Activated T-cell treated with anti-CD3 and anti-CD28 coated beads, Interleukin-2, amount 50 U/mL, for 4 hours (primary cell): ENCODE measurements at places on chromosomes 13 and 19.

- no peak for DNase-seq
These were observed 480.0 kb downstream of the ZNF536 start for GRCh38 chr19:30852168-30852567.

DNA sequence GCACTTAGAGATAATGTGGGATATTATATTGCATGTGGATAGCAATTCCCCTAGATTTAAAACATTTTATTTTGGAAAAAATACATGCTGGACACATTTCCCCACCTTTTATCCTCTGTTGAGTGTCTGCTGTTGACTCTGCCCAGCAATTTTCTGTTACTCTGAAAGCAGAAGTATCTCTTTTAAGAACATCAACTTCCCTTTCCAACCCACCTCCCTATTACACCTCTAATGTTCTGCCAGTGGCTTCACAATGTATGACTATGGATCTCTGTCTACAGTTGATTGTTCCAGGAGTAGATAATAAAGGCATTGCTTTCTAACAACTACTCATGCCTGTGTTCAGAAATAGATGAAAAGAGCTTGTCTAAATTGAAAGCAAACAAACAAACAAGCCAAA, 754.8 kb upstream of the SLITRK6 start:
- DNase-seq: no peak

- DNase-seq: no peak
These were observed 253.7 kb downstream of the KCTD12 start for GRCh38 chr13:76632401-76633044.

DNA sequence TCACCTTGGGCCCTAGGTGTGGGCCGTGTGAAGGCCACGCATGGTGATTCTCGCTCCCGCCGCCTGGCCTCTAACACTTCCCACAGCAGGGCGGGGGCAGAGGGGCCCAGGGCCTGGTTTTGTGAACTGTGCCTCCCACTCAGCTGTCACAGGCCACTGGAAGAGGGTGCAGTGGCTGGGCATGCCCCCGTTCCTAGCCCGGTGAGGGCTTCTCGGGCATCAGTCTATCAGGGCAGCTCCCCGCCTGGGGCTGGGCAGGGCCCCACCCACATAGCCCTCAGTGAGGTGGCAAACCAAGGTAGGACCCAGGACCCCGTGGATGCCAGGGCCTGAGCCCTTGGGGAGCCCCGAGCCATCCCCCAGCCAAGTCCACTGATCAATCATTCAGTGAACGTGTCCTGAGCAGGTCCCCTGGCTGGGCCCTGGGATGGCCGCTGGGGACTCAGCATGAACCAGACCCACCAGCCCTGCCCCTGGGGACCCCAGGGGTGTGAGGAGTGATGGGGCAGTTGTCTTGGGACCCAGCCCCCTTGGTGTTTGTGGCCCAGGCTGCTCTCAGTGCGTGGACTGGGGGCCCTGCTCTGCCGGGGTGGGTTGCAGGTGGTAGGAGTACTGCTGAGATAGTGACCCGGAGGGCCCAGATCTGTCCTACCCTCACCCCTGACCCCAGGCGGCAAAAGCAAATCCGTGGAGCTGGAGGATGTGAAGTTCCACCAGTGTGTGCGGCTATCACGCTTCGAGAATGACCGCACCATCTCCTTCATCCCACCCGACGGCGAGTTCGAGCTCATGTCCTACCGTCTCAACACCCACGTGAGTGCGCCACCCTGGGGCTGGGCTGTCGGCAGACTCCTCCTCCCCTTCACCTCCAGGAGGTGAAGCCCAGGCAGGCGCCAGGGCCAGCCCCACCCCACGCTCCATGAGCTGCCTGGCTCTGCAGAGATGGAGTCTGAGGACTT, 29.4 kb downstream of the AP1M1 start:
- DNase-seq: no peak

GRCh38 chr19:12843999-12844732, 5.9 kb downstream of the MAST1 start:
- DNase-seq: no peak

DNA sequence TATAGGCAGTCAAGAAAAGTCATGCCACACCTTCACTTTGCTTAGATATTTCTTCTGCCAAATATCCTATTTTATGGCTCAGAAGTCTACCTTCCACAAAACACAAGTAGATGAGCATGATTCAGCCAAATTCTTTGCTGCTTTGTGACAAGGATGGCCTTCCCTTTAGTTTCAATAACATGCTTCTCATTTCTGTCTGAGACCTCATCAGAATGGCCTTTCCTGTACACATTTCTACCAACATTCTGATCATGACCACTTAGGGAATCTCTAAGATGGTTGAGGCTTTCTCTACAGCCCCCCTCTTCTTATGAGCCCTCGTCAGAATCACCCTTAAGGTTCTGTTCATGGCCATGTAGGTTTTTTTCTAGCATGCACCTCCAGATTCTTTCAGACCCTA, 96.2 kb downstream of the COL4A2 start:
- no peak for DNase-seq

DNA sequence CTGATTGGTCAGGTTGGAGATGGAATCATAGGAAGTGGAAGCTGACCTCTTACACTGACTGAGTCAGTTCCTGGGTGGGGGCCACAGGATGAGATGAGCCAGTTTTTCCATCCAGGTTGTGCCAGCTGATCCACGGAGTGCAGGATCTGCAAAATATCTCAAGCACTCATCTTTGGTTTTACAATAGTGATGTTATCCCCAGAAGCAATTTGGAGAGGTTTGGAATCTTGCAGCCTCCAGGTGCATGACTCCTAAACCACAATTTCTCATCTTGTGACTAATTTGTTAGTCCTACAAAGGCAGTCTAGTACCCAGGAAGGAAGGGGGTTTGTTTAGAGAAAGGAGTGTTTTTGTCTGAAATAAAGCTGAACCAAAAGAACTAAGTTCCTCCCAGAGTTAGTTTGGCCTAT, 212.8 kb downstream of the SLITRK6 start:
- DNase-seq: no peak
